ENCODE measurements at places on chromosomes 12 and 14. TPM values are rescaled to one million over a fixed set of nuclear protein-coding genes. Genes with fewer than 3 reads are reported as not detected.

The EFS gene
- not detected for total RNA-seq

The CLEC6A gene
- not detected for total RNA-seq

DNA sequence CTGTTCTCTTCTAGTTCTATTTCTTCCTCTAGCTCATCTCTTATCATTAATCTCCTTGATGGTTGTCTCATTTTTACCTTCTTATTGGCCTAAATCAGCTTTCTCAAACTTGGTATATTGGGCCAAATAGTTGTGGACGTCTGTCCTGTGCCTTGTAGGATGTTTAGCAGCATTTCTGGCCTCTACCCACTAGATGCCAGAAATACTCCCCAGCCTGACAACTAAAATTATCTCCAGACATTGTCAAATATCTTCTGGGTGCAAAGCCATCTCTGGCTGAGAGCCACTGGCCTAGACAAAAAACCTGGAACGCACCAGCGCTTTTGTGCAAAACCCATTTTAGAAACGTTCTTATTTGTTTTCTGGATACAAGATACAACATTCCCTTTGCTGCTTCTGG, 38.8 kb upstream of the LRRC10 start:
- no peaks in the 10 kb centered on the region for H3K4me1 ChIP-seq
- H3K27ac ChIP-seq: no peak overlapping the region
- H3K27me3 ChIP-seq: peaks cover 21% of the 10 kb centered on the region
- no peaks in the 10 kb centered on the region for H3K36me3 ChIP-seq
- DNase-seq: no peak
- no peak overlapping the region for H3K4me3 ChIP-seq

GRCh38 chr12:1559676-1560091, 34.7 kb downstream of the FBXL14 start:
- no peaks in the 10 kb centered on the region for H3K36me3 ChIP-seq
- H3K27me3 ChIP-seq: peaks cover 14% of the 10 kb centered on the region
- no peak for DNase-seq
- H3K4me1 ChIP-seq: no peaks in the 10 kb centered on the region
- H3K27ac ChIP-seq: no peak overlapping the region

GRCh38 chr12:2541631-2542204, 253.1 kb upstream of the FKBP4 start:
- no peak overlapping the region for H3K4me3 ChIP-seq
- H3K27ac ChIP-seq: no peak overlapping the region
- no peak for DNase-seq
- H3K27me3 ChIP-seq: no peaks in the 10 kb centered on the region

DNA sequence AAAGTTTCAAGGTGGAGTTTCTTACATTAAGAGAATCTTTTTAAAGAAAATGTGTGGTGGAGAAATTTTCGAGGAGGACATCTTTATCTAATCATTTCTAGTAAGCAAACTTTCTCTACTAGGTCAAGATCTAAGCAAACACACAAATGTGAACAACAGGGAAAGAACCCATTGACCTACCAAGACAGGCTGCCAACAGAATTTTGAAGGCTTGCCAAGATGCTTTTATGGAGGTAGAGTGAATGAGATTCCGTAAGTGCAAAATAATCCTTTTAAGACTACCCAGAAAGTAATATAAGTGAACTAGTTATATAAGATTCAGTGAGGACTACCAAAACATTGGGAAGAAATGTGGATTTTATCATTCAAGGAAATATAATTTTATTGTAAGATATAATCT, 357.1 kb upstream of the PDE3A start:
- H3K36me3 ChIP-seq: no peaks in the 10 kb centered on the region
- no peak for DNase-seq
- H3K4me3 ChIP-seq: no peak overlapping the region
- H3K27me3 ChIP-seq: no peaks in the 10 kb centered on the region
- H3K27ac ChIP-seq: no peak overlapping the region

All from activated CD4-positive, alpha-beta T cell treated with anti-CD3 and anti-CD28 coated beads, Interleukin-2, amount 10 ng/mL, durations not matched to agents 24 days and 14 days (primary cell).